ENCODE measurements at places on chromosomes 5 and 9. TPM values are rescaled to one million over a fixed set of nuclear protein-coding genes. Genes with fewer than 3 reads are reported as not detected.

- H3K27ac ChIP-seq: no peak overlapping the region
- H3K4me3 ChIP-seq: no peak overlapping the region
- peaks cover 39% of the 10 kb centered on the region for H3K4me1 ChIP-seq
- DNase-seq: no peak
- peaks cover 41% of the 10 kb centered on the region for H3K36me3 ChIP-seq
- H3K27me3 ChIP-seq: no peaks in the 10 kb centered on the region
These were observed 35.0 kb upstream of the NCS1 start for GRCh38 chr9:130137081-130137640.

DNA sequence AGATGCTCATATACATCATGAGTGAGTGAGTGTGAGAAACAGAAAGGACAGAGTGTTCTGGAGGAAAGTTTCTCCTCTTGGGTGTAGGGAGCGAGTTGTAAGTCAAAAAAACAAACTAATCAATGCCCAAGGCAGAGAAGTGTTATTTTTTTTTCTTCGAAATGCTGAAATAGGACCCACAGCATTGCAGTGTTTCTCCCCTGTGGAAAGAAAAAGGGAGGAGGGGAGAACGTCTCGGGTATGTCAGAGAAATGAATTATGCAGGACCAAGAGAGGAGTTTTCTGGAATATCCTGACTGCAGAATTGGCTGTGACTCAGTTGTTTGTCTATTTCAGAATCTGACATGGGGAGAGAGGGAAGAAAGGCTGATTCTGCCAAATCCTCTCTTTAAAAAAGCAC lies 337.9 kb upstream of the RFX3 start:
- peaks cover 31% of the 10 kb centered on the region for H3K4me1 ChIP-seq
- H3K4me3 ChIP-seq: no peak overlapping the region
- H3K27me3 ChIP-seq: peaks cover 12% of the 10 kb centered on the region
- DNase-seq: no peak
- no peak overlapping the region for H3K27ac ChIP-seq

The DRD1 gene
- not detected for total RNA-seq

GRCh38 chr5:124599028-124599973 lies 147.1 kb downstream of the ZNF608 start:
- no peak for DNase-seq
- no peaks in the 10 kb centered on the region for H3K27me3 ChIP-seq
- no peak overlapping the region for H3K4me3 ChIP-seq
- no peak overlapping the region for H3K27ac ChIP-seq

DNA sequence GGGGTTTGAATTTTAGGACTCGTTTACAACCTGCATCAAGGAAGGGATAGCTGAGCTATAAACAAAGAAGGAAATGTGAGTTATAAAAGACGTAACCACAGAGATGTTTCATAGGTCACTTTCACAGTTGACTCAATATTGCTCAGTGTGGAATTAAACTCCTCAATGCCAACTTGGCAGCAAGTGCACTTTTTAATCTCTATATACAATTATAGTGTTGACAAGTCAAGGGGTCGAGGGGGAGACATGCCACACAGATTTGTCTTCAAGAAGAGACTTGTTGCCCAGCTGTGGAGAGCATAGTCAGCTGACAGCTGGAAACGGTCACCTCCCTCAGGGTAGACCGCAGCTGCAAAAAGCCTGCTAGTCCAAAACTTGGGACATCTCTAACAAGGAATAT lies 163.4 kb upstream of the DMAC1 start:
- no peaks in the 10 kb centered on the region for H3K36me3 ChIP-seq
- H3K4me3 ChIP-seq: no peak overlapping the region
- no peak overlapping the region for H3K27ac ChIP-seq
- DNase-seq: no peak

DNA sequence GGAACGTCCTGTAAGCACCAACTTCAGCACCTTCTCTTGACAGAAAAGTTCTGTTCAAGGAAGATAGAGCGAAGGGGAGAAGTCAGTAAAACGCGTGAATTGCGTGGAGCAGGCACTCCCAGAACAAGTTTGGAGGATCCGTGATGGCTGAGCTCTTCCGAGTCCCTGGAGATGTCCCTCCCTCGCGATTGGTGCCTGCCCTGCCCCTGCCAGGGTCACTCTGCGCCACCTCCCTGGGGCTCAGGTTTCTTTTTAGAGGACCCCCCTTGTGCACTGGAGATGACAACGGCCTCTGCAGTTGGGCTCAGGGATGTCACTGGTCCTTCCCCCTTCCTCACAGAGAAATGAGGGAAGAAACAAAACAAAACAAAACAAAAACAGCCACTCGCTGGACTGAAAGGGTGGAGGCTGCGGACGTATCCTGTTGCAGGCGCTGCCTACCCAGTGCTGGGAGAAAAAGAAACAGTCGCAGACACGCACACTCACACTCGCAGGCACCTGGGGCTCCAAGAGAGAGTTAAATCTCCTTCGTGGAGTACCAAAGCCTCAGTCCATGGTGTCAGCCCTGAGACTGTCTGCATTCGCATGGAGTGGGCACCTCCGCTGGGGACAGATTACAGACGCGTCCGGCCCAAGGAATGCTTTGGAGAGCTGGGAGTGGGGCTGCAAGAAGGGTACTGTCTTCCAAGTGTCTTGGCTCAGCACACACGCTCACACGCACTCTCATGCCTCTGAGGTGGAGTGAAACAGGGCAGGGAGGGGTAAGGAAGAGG lies 512.7 kb downstream of the SLCO4C1 start:
- H3K36me3 ChIP-seq: no peaks in the 10 kb centered on the region
- no peaks in the 10 kb centered on the region for H3K4me1 ChIP-seq
- no peak for DNase-seq

The C9 gene
- not detected for total RNA-seq

Measured in activated CD4-positive, alpha-beta memory T cell treated with anti-CD3 and anti-CD28 coated beads, Interleukin-2, amount 10 ng/mL, durations not matched to agents 7 days and 5 days (primary cell).